ENCODE measurements at places on chromosomes 11 and 22.

DNA sequence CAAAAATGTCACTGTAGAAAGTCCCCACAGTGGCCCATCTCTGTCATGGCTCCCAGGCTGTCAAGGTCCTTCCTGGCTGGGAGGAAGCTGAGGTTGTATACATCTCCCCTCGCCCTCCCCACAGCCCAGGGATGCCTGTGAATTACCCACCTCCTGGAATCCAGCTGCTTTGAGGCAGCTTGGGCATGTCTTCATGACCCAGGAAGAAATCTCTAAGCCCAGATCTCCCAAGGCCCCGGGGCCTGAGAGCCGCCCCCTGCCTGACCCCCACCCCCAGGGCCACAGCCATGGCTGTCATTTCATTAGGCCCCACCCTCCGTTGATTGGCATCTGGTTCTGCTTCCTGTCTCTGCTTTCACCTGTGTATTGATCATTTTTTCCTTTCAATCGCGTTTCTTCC, 207.5 kb downstream of the TBC1D22A start:
- no peak for DNase-seq

- DNase-seq: no peak
Measured at GRCh38 chr11:57414612-57415212, 12.2 kb downstream of the SLC43A3 start.

GRCh38 chr11:131671734-131672133, 301.3 kb downstream of the NTM start:
- DNase-seq: no peak

DNA sequence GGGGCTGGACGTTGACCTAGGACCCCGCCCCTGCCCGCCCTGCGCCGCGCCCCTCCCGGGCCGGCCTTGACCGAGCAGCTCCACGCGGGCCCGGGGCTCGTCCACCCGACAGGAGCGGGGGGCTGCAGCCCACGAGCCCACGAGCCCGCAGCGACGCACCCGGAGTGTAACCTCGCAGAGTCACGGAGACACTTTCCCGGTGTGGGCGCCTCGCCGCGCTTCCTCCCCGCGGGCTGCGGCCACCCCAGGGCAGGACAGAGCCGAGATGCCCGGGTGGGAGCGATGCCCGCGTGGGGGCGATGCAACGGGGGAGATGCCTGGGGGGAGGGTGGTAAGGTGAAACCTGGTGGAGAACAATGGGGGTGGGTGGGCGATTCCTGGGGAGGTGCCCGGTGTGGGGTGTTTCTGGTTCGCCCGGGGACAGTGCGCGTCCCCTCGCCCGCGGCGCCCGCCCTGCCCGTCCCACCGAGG, 4.9 kb upstream of the ZBED4 start:
- no peak for DNase-seq

- DNase-seq: peak; percentile 73
Measured at GRCh38 chr11:12281571-12282478, 95.5 kb upstream of the PARVA start.

GRCh38 chr11:1224491-1225385, 1.9 kb downstream of the MUC5B start:
- DNase-seq: no peak

DNA sequence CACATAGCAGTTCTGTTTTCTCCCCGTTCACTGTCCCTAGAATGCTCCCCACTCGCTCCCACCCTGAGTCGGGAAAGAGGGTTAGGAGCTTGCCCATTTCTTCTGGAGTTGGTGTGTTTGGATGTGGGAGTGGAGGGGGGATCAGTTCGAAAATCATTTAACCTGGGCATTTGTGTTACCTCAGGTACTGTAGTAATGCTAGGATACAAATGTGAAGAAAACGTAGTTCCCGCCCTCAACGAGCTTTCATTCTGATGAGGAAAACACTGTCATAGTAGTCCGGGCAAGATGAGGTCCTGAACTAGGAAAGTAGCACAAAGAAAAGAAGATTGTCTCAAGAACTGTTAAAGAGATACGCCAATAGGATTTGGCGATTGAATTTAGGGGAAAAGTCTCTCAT, 539 bp downstream of the SDHD start:
- DNase-seq: peak; percentile 3

- no peak for DNase-seq
Measured at GRCh38 chr11:13118650-13119049, 109.5 kb downstream of the RASSF10 start.

DNA sequence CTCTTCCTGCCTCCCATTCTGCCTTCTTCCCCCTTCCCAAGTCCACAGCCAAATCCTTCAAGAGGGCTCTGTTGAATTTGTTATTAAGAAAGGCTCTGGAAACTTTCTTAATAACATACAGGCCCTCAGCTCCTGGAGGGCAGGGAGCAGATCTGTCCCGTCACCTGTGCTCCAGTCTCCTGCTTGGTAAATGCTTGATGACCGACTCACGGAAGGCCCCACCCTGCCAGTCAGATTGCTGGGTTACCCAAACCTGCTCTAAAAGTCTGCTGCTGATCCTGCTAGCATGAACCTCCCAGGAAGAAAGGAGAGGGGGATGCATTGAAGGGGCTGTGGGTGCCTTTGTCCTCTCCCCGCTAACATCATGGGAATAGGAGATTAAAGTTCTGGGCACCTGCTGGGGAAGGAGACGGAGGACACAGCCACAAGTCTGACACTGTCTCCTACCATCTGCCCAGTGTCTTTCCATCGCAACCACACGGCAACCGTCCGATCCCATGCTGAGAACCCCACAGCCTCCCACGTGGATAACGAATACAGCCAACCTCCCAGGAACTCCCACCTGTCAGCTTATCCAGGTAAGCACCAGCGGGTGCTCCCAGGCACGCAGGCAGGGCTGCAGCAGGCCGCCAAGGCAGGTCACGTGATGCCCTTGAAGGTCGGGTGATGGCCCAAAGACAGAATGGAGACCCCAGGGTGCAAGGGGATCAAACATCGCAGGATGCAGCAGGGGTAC, 22.5 kb downstream of the CD5 start:
- no peak for DNase-seq

- no peak for DNase-seq
Measured at GRCh38 chr11:1817511-1817910, 17.3 kb upstream of the SYT8 start.

DNA sequence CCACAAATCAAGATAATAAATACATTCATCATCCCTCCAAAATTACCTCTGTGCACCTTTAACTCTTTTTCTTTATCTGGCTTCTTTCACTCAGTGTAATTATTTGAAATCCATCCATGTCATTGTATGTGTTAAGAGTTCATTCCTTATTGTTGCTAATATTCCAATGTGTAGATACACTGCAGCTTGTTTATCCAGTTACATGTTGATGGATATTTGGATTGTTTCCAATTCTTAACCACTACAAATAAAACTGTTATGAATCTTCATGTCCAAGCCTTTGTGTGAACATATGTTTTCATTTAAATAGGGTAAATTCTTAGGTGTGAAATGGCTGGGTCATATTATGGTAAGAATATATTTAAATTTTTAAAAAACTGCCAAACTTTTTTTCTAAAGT, 323.3 kb upstream of the NCAM1 start:
- DNase-seq: no peak

DNA sequence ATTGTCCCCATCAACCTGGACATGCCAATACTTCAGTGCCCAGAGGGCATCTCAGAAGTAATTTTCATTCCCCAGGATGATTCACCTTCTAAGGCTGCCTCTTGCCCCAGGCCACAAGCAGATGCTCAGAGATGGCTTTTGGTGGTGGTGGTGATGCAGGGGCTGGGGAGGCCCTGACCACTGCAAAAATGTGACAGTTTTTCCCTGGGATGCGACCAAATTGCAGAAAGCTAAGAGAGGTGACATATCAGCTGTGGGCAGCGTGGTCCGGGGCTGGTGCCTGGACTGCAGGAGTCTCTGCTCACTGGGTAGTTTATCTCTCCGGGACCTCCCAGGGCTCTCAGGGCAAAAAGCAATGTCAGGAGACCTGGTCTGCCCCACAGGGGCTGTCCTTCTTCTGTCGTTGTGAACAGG, 39.7 kb upstream of the ACCSL start:
- no peak for DNase-seq

GRCh38 chr11:1640076-1640946, 10.7 kb downstream of the KRTAP5-5 start:
- no peak for DNase-seq

- no peak for DNase-seq
Measured at GRCh38 chr11:120964857-120965256, 59.0 kb upstream of the TBCEL start.

DNA sequence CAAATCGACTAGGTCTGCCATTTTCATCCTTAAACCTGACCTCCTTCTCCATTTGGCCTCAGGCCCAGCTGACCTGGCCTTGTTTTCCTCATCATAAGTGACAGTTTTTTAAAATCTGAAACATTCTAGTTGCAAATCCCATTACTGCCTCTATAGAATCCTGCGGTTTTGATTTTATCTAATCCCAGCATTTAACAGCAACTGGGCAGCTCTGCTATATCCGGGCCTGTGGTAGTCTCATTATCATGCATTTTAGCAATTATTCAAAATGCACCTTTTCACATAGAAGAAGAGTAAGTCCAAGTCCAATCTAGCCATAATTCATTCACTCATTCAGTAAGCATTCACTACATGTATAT, 28.6 kb upstream of the BIRC3 start:
- no peak for DNase-seq

GRCh38 chr22:44459551-44459950, 38.5 kb downstream of the RTL6 start:
- DNase-seq: no peak

DNA sequence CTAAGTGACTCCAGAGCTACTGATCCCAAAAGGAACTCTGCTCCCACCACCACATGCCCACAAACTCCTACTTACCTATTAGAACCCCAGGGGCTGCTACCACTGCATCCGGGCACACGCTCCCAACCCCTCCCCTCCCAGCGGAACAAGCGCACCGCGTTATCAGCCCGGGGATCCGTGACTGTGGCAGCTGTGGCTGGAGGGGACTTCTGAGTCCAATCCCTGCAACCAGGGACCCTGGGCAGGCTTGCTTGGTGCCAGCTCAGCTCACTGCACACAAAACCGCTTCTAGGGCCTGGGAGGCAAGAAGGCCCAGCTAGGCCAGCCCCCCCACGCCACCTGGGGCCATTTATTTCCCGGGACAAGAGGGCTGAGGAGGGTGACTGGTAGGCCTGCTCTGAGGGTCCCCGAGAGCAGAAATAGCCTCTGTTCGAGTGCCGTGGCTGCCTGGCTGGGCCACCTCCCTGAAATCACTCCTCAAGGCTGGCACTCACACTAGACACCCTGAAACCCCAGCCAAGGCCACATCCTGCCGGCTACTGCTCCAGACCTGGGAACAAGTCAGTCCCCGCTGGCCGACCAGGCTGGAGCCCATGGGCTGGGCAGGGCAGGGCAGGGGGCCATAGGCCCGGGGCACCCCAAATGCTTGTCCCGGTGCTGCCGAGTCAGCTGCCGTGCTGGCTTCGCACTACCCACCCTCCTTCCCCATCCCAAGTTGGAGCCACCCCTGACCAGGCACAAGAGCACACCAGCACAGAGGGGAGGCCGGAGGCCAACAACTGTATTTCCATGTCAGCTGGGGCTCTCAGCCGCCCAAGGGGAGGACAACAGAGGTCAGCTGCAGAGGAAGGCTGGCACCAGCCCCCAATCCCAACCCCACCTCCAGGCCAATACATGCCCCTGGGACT, 1.9 kb upstream of the IFITM10 start:
- DNase-seq: no peak

GRCh38 chr11:74494916-74495315, 1.4 kb upstream of the LIPT2 start:
- no peak for DNase-seq

DNA sequence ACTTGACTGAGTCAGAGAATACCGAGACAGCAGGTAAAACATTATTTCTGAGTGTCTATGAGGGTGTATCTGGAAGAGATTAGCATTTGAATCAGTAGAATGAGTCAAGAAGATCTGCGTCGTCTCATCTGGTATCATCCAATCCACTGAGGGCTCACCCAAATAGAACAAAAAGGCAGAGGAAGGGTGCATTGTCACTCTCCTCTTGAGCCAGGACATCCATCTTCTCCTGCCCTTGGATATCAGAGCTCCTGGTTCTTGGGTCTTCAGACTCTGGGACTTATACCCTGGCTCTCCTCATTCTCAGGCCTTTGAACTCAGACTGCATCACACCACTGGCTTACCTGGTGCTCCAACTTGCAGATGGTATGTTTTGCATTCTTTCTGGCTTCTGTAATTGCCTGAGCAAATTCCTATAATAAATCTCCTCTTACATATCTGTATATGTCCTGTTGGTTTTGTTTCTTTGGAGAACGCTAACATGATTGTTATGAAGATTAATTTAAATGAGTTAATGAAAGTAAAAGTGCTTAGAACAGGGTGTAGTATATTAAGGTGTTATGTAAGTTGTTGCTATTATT, 49.3 kb downstream of the ME3 start:
- DNase-seq: no peak

GRCh38 chr22:50577697-50577986, 585 bp downstream of the CPT1B start:
- no peak for DNase-seq

DNA sequence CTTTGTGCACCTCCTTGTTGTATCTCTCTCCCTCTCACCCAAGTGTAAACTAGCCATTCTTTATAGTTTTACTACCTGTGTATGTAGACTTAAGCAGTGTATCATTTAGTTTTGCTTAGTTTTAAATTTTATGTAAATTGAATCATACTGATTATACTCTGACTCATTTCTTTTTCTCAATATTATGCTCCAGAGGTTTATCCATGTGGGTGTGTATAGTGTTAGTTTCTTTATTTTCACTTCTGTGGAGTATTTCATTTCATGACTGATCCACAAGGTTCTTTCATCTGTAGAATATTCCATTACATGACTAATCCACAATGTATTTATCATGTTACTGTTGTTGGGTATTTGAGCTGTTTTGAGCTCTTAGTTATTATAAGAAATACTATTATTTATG, 62.0 kb downstream of the CCDC34 start:
- DNase-seq: no peak

DNA sequence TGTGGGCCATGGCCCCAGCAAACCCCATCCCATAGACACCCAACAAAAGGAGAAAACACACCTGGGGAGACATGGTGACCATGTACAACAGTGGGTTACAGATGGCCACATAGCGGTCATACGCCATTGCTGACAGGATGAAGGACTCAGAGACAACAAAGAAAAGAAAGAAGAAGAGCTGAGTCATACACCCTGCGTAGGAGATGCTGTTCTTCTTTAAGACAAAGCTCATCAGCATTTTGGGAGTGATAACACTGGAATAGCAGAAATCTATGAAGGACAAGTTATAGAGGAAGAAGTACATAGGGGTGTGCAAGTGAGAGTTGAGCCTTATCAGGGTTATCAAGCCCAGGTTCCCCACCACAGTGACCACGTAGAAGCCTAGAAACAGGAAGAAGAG, 4.9 kb downstream of the OR8B8 start:
- no peak for DNase-seq

DNA sequence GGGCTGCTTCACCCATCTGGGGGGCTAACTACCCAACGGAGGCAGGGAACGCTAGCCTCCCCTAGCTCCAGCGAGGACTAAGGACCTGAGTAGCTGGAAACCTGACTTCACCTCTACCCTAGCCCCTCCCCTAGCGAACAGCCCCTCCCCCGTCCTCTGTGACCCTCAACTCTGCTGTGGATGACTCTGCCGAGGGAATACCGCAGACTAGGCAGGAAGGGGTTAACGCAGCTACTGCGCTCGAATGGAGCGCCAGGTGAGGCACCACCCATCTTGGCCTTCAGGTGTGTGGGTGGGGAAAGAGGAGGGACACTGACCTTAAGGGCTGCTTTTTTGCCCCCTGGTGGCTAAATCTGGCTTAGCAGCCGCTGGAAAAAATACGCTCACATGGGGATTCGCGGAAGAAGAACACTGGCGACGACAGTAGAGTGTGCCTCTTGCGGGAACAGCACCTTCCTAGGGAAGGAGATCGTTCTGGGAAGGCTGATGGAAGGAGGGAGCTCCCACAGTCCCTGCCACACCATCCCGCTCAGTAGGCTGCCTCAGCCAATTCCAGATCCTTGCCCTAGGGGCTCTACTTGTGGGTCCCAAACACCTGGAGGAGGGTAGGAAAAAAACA, 4.5 kb upstream of the BCL9L start:
- peak; percentile 91 for DNase-seq
